ENCODE measurements at places on chromosomes 16 and 17. TPM values are rescaled to one million over a fixed set of nuclear protein-coding genes. Genes with fewer than 3 reads are reported as not detected.
A peak's percentile ranks its signal among the peaks of the same experiment; 100 is the strongest.

The GCGR gene
- total RNA-seq = not detected

The PPM1E gene
- total RNA-seq = 1.4 TPM

The ELMO3 gene
- 0.24 TPM for total RNA-seq

The P2RX5 gene
- total RNA-seq = 9.9 TPM

- H3K27me3 ChIP-seq = no peaks in the 10 kb centered on the region
- H3K4me1 ChIP-seq = peaks cover 26% of the 10 kb centered on the region
- H3K27ac ChIP-seq = no peak overlapping the region
- H3K36me3 ChIP-seq = no peaks in the 10 kb centered on the region
- H3K4me3 ChIP-seq = no peak overlapping the region
Measured at GRCh38 chr17:73066148-73066884, 26.2 kb downstream of the SLC39A11 start.

- H3K27me3 ChIP-seq = no peaks in the 10 kb centered on the region
- H3K27ac ChIP-seq = no peak overlapping the region
- H3K4me1 ChIP-seq = no peaks in the 10 kb centered on the region
- peaks cover 44% of the 10 kb centered on the region for H3K36me3 ChIP-seq
- no peak overlapping the region for H3K4me3 ChIP-seq
Measured at GRCh38 chr16:84773312-84773711, 46.5 kb upstream of the CRISPLD2 start.

- peaks cover 7% of the 10 kb centered on the region for H3K36me3 ChIP-seq
- H3K4me3 ChIP-seq = peak overlapping the region; percentile 88
- H3K27ac ChIP-seq = peak overlapping the region; percentile 80
Measured at GRCh38 chr17:39196808-39197291, 619 bp downstream of the CACNB1 start.

DNA sequence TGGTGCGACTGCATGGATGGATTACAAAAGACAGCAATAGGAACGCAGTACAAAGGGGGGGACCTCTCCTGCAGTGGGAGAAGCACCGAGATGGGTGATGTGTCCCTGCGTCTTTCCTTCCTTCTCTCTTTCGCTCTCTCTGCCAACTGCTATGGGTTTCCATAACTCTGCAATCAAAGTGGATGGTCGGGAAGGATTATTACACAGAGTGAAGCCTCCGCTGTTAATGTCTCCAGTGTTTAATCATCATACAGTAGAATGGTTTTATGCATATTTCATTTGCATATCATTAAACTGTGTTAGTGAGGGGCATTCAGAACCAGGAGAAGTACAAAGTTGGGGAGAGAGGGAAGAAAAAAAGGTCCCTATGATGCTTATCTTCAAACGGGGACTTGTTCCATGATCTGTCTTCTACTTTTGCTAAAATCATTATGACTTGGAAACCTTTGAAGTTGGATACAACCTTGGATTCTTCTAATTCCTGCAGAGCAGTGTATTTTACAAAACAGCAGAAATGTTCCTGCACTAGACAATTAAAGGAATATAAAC is 255.9 kb upstream of the PMFBP1 start:
- DNase-seq = no peak
- no peaks in the 10 kb centered on the region for H3K36me3 ChIP-seq
- H3K4me1 ChIP-seq = no peaks in the 10 kb centered on the region
- H3K27me3 ChIP-seq = no peaks in the 10 kb centered on the region

DNA sequence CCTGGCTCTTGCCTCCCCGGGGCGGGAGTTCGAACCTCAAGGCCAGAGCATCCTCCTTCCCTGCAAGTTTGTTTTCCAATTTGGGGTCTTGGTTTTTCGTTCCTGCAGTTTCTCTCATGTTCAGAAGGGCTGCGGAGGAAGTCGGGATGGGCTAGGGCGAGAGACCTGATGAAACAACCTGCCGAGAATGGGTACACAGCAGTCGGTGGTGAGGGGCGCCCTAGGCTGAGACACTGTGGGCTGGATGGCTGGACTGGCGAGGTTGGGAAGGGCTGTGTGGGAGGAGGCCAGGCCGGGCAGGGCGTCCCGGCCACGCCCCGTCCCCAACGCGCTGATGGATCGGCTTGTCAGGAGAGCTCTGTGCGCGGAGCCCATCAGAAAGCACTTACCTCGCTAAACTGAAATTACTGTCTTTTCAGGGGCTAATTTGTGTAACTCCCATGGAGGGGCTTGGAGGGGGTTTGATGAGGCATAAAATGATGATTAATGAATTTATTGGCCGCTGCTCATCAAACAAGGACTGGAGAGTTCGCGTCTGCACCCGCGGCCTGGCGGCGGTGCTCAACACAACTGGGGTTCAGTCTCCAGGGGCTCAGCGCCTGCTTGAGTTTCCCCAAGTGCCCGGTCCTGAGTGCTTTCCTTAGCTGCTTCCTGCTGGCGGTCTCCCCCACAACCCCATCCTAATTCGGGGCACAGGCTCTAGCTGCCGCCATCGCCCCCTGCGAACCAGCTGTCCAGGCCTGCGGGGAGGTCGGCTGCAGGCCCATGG is 9.0 kb downstream of the IRX5 start:
- H3K36me3 ChIP-seq = no peaks in the 10 kb centered on the region
- peaks cover 76% of the 10 kb centered on the region for H3K27me3 ChIP-seq
- peaks cover 28% of the 10 kb centered on the region for H3K4me1 ChIP-seq
- no peak overlapping the region for H3K27ac ChIP-seq
- no peak overlapping the region for H3K4me3 ChIP-seq

GRCh38 chr16:82630688-82631087 is 3.9 kb downstream of the CDH13 start:
- H3K4me3 ChIP-seq = no peak overlapping the region
- peak overlapping the region; percentile 91 for H3K27ac ChIP-seq
- no peaks in the 10 kb centered on the region for H3K36me3 ChIP-seq

GRCh38 chr16:68475071-68475470 is 26.8 kb upstream of the SMPD3 start:
- no peaks in the 10 kb centered on the region for H3K27me3 ChIP-seq
- H3K4me3 ChIP-seq = no peak overlapping the region
- H3K4me1 ChIP-seq = peaks cover 51% of the 10 kb centered on the region
- H3K36me3 ChIP-seq = no peaks in the 10 kb centered on the region
- no peak overlapping the region for H3K27ac ChIP-seq
- no peak for DNase-seq

DNA sequence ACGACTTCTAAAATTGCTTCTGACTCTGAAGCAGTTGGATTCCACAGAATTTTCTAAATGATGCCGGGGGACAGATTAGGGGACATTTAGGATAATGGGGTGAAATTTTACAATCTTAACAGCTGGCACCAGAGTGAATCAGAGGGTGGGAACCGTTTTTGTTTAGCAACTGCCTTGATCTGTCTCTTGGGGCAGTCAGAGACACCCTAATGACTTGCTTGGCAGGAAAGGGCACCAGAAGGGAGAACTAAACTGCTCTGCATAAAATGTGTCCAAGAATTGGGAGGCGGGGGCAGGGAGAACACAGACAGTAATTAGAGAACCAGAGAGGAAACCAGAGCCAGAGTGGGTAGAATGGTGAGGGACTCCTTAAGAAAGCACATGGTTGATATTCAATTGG is 6.1 kb upstream of the ABCC12 start:
- H3K27ac ChIP-seq = no peak overlapping the region
- no peak for DNase-seq
- no peaks in the 10 kb centered on the region for H3K27me3 ChIP-seq
- H3K36me3 ChIP-seq = no peaks in the 10 kb centered on the region

DNA sequence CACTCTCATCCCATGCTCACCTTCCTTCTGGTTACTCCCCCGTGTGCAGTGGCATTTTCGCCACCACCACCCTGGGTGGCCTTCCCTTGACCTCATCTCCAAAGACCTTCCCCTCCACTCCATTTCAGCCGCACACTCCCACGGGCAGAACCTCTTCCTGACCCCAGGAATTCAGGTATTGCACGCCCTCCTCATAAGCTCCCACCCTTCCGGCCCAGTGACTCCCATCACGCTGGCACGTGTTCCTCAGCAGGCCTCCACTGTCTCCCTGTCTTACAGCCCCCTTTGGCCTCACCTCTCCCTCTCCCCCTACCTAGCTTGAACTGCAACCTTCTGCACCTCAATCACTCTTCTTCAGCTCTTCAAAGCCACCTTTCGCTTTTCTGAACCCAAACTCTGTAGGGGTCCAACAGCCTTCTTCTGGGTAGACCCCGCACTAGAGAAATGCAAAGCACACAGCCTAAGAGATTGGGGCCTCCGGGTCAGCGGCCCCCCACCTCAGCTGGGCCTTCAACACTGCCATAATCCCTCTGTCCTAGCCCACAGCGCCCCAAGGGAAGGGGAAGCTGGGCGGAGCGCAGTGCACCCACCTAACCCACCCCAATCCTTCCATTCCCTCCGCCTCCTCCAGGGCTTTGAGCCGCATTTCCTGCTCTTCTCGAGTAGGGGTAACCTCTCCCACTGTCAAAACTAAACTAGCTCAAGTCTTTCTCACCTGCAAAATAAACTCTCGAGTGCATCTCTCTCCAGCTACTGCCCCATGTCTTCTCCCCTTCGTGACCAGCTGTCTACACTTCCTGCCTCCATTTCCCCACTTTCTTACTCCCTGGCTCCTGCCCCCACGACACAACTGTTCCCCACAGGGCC is 1.7 kb upstream of the TMEM97 start:
- no peaks in the 10 kb centered on the region for H3K36me3 ChIP-seq
- no peak for DNase-seq
- no peak overlapping the region for H3K27ac ChIP-seq
- no peaks in the 10 kb centered on the region for H3K27me3 ChIP-seq

GRCh38 chr16:19843371-19843770 is 41.3 kb downstream of the GPRC5B start:
- no peak for DNase-seq
- H3K4me3 ChIP-seq = no peak overlapping the region
- no peaks in the 10 kb centered on the region for H3K36me3 ChIP-seq

DNA sequence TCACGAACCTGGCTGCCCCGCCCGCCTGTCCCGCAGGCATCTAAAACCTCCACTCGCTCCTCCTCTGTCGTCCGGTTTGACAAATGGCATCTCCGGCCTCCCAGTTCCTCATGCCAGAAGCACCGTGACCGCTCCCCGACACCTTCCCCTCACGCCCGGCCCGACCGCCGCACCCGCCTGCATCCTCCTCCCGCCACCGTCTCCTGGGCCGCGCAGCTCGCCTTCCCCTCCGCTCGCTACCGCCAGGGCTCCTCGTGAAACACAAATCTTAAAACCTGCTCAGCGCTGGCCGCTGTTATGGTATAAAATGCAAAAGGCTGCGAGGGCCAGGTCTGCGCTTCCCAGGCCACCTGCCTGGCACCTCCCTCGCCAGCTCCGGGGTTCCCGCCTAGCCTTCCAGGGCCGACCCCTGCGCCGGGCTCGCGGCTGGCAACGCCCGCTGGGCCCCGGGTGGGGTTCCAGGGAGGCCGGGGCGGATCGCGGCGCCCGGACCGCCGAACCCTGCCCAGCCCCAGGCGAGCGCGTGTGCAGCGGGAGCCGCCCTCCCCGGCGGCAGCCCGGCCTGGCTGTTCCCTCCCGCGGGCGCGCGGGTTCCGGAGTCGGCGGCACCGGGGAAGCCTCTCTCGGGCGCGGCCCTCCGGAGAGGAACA is 488 bp downstream of the SPSB3 start:
- peak; percentile 32 for DNase-seq
- peaks cover 15% of the 10 kb centered on the region for H3K36me3 ChIP-seq
- peaks cover 16% of the 10 kb centered on the region for H3K4me1 ChIP-seq
- H3K4me3 ChIP-seq = peak overlapping the region; percentile 96
- H3K27me3 ChIP-seq = no peaks in the 10 kb centered on the region
- peak overlapping the region; percentile 87 for H3K27ac ChIP-seq

GRCh38 chr17:28343491-28343932 is 8.0 kb downstream of the TNFAIP1 start:
- no peaks in the 10 kb centered on the region for H3K27me3 ChIP-seq
- peaks cover 34% of the 10 kb centered on the region for H3K4me1 ChIP-seq
- H3K27ac ChIP-seq = no peak overlapping the region
- no peak overlapping the region for H3K4me3 ChIP-seq

DNA sequence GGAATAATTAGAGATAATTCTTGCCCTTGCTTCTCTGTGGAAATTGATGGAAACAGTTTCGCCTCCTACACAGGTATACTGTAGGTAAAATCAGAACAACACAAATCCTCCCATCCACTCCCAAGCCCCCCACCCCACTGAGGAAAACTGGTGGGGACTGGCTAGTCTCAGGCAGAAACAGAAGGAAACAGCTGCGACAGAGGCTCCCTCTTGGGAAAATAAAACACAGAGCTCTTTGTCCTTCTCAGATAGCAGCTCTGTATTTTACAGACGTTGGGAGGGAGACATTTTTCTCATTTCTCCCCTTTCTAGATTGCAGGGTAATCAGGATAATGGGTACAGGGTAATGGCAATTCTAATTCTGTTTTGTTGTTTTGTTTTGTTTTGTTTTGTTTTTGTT is 1.1 kb downstream of the SLFN13 start:
- H3K27ac ChIP-seq = peak overlapping the region; percentile 78
- no peak for DNase-seq
- H3K36me3 ChIP-seq = no peaks in the 10 kb centered on the region
- H3K4me3 ChIP-seq = peak overlapping the region; percentile 38
- peaks cover 16% of the 10 kb centered on the region for H3K27me3 ChIP-seq

DNA sequence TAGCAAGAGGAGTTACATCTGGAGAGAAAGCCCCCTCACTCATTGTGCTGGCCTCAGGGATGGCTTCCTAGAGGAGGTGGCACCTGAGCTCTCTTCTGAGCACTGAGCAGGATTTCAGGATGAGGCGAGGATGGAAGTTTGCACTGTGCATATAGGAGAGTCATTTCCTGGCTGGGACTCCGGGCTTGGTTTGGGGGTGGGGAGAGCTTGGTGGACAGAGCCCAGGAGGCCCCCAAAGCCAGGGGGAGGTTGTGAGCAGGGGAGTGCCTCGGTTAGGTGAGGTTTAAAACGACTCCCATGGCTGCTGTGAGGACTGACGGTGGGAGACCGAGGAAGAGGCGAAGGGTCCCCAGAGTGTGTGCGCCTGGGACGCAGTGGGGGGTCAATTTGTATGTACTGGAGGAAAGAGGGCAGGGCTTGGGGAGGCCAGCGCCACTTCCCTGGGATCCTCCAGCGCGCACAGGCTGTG is 1.2 kb downstream of the CAMKK1 start:
- DNase-seq = no peak
- H3K4me3 ChIP-seq = peak overlapping the region; percentile 78
- no peak overlapping the region for H3K27ac ChIP-seq
- H3K36me3 ChIP-seq = no peaks in the 10 kb centered on the region
- H3K27me3 ChIP-seq = no peaks in the 10 kb centered on the region
- H3K4me1 ChIP-seq = peaks cover 92% of the 10 kb centered on the region
